NCI-H774 (cell line): ENCODE measurements at places on chromosomes 16 and 17.

DNA sequence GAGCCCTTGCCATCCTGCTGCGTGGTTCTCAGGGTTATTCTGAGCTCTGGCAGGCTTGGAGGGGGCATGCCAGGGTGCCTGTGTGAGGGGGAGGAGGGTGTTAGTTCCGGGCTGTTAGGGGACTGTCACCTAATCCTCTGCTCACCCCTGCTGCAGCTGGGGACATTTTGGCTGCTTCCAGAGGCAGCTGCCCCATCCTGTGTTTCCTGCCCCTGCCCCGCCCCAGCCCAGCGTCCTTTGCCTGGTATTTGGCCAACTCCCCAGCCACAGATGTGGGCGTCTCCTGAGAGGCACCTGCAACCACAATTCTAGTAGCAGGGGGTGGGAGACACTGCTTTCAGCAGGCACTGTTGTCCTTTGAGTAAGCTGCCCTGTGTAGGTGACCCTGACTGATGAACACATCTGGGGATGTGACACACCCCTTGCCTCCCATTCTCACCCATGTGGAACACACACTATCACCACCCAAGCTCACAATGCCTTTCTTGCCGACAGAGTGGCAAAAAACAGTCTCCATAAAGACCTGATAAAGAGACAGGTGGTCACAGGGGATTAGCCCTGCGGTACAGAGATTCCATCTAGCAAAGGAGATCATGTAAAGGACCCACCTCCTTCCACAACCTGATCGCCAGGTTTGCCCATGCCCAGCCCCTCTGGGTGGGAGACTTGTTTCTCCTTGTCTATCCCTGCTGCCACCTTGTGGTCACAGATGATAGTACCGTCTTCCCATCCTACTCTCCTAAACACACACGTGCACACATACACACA, at the start of gene CHRNE:
Gene CHRNE (minus strand): TSS at position 48 of the 768 bp plus-strand sequence. CDS start 35 bp downstream, at position 13.
- DNase-seq = peak; percentile 15

- DNase-seq = no peak
Observed at GRCh38 chr16:88398170-88398873, 15.6 kb downstream of the ZNF469 start.

DNA sequence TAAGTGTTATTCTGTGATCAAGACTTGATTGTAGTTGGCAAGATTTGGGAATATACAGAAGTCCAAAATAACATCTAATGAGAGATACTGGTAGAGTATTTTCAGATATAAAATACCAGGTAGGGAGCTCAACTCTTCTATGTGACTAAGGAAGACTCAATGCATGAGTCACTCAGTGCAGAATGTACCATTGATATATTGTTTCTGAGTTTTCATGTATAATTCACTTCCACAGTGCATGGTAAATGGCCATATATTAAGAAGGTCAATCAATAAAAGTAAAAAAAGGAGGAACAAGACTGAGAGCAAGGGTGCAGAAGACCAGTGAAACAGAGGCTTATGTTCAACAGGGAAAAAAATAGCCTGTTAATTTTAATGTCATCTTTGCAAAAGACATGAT, 1387.9 kb downstream of the CDH8 start:
- no peak for DNase-seq

GRCh38 chr17:77146882-77147281, 6.1 kb downstream of the SEC14L1 start:
- DNase-seq = peak; percentile 21

DNA sequence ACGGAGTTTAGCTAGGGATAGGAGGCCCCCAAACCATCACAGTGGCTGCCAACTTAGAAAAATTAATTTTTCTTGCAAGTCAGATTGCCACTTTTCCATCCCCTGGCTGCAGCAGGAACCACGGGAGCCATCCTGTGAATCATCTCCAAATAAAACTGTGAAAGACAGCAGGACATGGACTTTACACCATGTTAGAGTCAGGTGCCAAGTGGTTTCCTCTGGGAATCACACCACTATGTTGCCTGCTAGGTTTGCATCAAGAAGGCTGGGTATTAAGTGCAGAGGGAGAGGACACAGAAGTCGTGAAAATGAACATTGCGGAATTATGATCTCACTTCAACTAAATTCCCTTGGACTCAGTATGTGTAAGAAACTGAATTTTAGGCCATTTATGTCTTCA, 471.3 kb upstream of the GOT2 start:
- DNase-seq = no peak

DNA sequence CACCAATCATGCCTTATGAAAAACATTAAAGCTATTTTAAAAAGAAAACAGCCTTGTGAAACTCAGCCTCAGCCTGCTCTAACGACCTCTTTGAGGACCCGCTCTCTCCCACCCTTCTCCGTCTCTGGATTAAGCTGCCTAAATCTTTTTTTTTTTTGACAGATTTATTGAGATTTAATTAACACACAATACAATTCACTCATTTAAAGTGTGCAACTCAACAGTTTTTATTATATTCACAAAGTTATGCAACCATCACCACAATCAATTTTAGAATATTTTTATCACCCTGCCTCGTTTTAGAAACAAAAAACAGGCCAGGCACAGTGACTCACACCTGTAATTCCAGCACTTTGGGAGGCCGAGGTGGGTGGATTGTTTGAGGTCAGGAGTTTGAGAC, 8.4 kb downstream of the CDR2L start:
- DNase-seq = no peak

DNA sequence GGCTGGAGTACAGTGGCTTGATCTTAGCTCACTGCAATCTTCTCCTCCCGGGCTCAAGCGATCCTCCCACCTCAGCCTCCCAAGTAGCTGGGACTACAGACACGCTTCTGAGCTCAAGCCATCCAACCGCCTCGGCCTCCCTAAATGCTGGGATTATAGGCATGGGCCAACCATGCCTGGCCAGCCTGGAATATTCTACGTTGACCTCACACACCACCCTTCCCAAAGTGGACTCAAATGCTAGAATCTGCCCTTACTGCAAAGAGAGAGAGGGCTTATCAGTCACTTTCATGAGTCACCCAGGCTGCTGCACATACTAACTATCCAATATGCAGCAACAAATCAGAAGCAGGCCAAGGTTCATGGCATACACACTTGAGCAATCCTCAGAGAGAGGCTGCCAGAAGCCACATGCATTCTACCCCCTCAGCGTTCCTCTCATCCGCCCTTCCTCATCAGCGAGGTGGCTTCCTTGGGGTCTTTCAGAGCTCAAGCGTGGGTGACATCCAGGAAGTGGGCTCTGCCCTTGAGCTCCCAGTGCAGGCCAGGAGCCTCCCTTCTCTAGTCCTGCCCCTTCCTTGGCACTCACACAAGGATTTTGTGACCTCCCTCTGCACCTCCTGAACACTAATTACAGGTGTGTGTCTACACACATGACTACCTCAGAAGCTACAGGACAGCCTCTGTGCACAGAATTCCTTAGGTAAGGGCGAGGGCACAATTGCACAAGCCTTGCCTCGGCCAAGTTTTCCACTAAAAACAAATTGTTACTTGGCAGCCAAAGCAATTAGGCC, 24.8 kb upstream of the SIAH1 start:
- DNase-seq = no peak

DNA sequence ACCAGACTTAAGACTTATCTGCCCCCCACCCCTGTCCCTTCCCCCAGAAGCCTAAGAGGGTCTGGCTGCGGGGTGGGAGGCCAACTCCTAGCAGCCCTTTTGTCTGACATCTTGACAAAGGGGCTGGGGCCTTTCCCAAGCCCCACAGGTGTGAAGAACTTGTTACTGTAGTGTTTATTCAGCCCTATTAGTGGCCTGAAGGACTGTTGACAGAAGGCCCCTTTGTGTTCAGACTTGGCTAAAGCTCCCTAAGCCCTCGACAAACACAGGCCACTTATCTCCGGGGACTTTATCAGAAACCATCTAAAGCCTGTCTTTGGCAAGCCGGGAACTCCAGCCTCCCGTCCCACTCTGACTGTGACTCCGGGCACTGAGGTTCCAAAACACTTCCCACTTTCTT, 129.8 kb downstream of the NTN1 start:
- DNase-seq = peak; percentile 4

GRCh38 chr16:29814592-29814991, 1.4 kb upstream of the PAGR1 start:
- no peak for DNase-seq

DNA sequence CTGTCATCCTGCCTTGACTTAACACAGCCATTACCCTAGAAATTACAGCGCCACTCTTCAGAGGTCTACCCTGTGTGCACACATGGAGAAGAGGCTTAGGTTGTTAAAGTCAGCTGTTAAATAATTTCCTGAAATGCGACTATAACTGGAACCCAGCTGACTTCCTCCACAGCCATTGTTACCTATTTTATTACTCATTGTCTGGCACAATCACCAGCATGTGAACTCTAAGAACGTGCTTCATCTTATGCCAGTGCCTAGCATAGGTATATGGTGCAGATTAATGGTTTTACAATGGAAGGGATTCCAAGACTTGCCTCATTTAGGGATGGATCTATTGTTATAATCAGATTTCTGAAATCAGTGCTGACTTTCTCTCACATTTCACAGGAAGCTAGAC, 11.9 kb downstream of the RDM1 start:
- no peak for DNase-seq

- DNase-seq = no peak
Observed at GRCh38 chr16:51996516-51996915, 550.4 kb downstream of the TOX3 start.

DNA sequence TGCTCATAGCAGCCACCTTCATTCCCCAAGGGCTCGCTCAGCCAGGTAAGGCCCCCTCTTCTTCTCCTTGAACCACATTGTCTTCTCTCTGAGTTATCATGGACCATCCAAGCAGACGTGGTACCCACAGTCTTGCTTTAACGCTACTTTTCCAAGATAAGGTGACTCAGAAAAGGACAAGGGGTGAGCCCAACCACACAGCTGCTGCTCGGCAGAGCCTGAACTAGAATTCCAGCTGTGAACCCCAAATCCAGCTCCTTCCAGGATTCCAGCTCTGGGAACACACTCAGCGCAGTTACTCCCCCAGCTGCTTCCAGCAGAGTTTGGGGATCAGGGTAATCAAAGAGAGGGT, 272 bp downstream of the CCL2 start:
- no peak for DNase-seq

DNA sequence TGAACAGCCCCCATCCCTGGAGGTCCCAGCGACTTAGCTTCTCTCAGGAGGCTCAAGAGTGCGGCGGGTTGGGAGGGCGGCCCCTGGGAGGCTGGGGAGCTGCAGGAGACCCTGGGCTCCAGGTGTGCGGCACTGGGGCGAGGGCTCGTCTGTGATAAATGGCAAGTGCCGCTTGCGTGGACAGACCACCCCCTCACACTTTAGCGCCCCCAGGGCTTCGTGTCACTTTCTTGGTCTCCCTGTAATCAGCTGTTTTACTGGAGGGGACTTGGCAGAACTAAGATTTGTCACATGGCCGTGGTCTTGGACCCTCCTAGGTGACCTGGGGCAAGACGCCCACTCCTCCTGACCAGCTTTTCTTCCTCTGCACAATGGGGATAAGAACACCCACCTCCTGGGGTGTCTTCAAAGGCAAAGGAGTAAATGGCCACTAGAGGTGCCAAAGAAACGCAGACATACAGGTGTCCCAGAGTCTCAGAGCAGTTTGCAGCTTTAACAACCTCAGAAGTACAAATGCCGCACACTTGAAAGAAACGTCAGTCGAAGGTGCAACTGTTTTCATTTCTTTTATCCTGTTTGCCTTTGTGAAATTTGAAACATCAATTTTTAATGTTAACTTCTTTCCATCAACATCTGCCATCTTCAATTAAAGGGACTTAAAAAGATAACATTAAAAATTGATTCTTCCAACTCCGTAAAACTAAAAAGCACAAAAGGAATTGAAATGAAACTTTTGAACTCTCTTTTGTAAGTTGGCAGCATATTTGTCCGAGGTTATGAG, 946 bp downstream of the OSGIN1 start:
- no peak for DNase-seq

- no peak for DNase-seq
Observed at GRCh38 chr16:49366669-49367068, 6.9 kb upstream of the C16orf78 start.
